ENCODE measurements at places on chromosomes 2 and 18.

DNA sequence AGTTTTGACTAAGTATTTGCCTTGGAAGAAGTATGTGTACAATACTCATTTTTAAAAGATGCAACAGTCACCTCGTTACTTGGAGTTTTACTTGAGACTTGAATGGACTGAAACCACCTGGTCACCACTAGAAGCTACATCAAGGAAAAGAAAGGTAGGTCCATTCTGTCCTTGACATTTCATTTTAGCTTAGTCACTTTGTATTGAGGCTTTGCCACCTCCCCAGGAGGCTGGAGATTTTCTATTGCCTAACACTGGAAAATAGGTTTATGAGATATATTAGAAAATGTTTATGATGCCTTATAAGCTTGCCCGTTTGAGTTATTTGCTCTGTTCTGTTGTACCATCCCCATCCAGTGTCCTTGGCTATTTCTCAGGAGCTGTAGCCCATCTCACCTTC is 107.9 kb upstream of the ETAA1 start:
- no peak for DNase-seq

- DNase-seq, result no peak
These were observed 221.9 kb downstream of the UXS1 start for GRCh38 chr2:105972246-105972645.

DNA sequence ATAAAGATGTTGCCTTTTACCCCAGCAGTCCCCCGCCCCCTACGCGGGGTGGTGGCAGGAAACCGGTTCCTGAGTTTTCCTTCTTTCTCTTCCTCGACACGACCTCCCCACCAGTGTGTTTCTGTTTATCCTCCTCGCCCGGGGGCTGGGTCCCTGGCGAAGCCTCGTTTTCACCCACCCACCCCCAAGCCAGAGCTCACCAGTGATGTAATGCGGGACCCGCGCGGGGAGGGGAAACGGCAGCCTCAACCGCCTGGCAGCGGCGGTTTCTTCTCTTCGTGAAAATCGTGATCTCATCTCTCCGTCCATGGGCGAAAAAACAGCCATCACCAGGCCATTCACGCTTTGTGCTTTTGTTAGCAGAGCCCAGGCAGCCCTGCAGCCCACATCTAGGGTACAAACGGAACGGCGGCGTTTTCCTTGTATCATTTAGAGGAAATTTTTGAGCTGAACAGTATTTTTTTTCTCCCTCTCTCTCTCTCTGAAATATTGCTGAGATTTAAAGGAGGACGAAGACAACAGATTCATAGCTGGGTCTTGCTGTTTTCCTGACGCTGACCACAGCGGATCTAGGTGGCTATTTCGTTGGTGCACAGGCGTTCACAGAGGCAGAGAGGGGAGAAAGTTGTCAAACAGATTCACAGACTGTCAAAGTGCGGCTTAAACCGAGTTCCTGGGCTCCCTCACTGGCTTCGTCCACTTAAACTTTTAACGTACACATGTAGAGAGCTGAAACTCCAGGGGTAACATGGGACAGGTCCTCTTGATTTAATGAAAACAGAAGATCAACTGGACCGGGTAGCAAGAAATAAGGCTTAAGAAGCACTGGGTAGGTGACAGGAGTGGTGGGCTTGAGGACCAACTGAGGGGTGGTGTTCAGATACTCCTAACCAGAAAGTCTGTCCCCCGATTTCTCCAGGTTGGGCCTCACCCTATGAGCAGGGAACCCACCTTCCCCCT is 21.9 kb upstream of the PAX3 start:
- no peak for DNase-seq

DNA sequence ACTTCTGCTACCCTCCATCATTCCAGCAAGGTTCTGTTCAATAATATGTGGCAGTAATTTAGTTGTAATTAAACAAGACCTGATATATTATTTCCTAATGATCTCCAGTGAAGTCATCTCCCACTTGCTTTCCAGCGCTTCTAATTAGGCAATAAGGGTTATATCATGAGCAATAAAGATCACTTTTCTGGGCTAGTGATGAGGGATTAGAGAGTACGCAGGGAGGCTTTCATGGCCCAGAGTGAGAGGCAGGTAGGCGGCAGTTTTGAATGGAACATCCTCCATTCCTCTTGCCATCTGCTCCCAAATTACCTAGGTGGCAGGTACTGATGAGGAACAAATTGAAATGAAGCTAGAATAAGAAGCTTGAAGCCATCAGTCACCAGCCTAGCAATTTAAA is 358.1 kb upstream of the SYT4 start:
- no peak for DNase-seq

- DNase-seq, result no peak
These were observed 100.4 kb upstream of the FZD5 start for GRCh38 chr2:207869784-207870778.

DNA sequence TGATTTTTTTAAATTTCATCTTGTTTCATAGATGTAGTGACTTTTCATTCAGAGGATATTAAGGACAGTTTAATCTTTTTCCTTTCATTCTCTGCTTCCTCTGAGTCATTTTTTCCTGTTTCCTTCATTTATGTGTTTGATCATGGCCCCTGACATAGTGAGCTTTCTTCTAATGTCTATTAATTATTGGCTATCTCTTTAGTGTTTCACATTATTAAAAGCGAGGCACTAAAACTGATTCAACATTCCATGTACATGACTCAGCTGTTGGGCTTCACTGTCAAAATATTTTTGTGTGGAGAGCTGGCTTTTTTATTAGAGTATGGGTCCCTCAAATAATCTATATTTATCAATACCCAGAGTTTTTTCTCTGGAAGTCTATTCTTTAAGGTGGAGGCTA is 125.8 kb downstream of the THSD7B start:
- DNase-seq, result no peak

GRCh38 chr2:129002751-129003150 is 684.1 kb upstream of the HS6ST1 start:
- no peak for DNase-seq

- no peak for DNase-seq
These were observed 163.7 kb downstream of the MCFD2 start for GRCh38 chr2:46751897-46752296.

DNA sequence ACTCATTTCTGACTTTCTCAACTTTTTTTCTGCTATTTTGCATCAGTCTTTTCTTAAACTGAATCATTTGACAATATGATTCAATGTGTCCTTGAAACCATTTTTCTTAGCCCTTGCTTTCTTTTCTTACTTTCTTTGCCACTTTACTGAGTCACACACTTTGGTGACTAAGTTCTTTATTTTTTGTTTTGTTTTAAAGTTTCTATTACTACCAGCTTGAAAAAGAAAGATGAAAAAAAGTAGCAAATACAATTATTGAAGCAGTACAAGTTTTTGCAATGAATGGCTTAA is 116.5 kb downstream of the DOCK10 start:
- no peak for DNase-seq

GRCh38 chr18:58207520-58208152 is 163.6 kb downstream of the NEDD4L start:
- no peak for DNase-seq

DNA sequence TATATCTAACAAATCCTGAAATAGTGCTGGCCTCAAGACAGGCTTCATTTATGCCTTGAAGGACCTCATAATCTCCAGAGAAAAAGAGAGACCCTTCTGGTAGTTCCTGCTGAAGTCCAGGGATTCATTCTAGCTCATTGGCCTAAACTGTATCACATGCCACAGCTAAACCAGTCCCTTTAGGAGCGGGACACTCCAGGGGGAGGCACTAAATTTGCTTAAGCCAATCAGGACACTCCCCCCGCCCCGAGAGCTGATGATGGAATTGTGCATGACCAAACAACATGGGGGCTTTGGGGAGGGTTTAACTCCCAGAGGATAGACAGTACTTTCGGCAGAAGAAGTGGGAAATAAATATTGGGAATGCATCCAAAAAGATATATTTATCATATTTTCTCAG is 36.4 kb upstream of the CXCR4 start:
- no peak for DNase-seq

DNA sequence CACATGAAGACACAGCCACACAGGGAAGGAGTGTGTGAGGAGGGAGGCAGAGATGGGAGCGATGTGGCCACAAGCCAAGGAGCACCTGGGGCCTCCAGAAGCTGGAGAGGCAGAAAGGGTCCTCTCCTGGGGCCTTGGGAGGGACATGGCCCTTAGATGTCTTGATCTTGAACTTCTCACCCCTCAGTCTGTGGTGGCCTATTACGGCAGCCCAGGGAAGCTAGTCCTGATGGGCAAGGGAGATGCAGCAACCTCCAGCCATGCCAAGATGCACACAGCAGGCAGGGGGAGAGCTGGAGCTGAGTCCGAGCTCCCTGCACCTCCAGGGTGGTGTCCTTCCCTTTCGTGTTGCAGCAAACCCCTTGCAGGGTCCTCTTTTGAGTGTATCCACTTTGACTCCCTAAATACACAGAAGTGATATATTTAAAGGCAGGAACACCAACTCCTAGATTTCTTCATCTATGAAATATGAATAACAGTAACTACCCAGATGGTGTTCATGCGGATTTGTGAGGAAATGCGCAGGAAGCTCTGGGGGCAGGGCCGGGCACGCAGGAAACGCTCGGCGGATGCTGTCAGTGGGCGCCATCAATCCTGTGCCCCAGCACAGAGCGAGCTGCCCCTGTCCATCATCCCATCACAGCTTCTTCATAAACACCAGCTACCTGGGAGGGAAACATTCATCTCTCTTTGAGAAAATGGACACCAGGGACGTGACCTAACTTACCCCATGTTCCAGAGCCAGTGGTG is 230.4 kb upstream of the MYT1L start:
- no peak for DNase-seq

DNA sequence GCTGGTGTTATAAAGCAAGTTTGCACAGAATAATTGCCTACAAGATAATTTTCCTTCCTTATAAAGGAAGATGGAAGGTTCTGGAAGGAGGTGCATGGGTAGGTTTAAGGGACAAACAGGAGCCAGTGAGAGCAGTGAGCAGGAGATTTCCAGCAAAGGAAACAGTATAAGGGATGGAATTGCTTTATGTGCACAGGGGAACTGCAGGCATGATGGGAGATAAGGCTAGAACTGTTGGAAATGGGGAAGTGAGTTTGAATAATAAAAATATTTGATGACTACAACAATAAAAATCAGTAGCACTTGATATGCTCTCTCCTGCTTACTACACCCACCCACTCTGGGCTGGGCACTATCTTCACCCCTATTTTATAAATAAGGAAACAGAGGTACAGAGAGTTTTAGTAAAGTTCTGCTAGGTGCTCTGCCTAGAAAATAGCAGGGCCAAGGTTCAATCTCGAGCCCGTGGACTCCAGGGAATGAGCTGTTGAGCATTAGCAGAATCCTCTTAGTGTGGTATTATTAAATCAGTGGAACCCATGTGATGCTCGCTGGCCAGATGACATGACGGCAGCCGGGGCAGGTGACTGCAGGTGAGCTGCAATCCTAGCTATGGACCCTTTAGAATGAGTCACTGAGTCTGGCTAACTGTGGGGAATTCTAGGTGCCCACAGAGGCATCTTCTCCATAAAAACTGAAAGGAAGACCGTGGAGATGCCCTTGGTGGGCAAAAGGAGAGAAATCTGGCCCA is 302.5 kb downstream of the PIEZO2 start:
- no peak for DNase-seq

DNA sequence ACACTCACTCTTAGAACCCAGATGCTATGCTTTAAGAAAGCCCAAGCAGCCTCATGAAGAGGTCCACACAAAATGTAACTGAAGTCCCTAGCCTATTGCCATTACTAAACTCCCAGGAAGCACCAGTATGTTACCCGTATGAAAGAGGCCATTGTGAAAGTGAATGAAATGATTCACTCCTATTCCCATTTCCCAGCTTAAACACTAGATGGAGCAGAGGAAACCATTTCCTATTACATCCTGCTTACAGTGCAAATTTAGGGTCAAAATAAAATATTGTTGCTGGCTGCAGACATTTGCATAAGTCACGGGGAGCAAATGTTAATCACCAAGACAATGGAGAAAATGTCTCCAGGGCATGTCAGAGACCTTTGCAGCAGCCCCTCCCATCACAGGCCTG is 989.7 kb upstream of the CRIM1 start:
- DNase-seq, result no peak

DNA sequence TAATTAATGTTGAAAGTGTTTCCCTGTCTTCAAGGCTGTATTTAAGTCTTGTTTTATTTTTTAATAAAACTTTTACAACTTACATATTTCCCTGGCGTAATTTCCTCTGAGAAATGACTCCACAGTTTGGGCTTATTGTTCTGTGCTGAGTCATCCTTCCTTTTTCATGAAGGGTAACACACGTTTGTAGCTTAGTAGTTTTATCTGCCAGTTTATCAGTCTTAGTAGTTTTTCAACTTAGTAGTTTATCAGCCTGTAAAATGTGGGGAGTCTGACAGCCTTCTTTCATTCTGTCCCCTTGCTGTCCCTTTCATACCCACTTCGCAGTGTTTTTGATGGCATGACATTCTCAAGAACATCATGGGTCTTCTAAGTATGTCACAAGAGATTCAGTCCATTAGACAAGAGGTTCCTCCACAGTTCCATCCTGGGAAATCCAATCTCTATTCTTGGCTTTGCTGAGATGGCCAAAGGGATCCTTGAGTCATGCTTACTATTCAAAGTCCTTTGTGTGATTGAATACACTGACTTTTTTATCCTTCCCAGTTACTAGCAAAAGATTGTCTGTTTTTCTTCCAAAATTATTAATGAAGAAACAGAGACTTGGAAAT is 60.0 kb upstream of the SGPP2 start:
- no peak for DNase-seq

GRCh38 chr2:238106339-238106697 is 6.2 kb downstream of the ESPNL start:
- DNase-seq, result no peak

GRCh38 chr2:237060534-237061312 is 25.0 kb upstream of the COPS8 start:
- DNase-seq, result no peak

DNA sequence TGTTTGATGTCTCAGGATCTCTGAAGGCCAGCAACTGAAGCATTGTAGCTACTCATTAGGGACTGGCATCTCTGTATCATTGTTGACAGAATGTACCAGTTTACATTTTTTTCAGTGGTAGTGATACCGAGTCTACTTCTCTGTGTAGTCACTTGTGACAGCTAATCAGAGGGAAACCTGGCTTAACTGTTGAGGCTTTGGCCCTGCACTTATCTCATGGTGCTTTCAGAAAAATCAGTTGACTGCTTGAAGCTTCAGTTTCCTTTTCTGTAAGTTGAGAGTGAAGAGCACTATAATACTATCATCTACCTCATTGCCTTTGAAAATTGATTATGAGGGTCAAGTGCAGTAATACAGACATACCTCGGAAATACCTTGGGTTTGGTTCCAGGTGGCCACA is 90.0 kb downstream of the COMMD1 start:
- DNase-seq, result no peak

DNA sequence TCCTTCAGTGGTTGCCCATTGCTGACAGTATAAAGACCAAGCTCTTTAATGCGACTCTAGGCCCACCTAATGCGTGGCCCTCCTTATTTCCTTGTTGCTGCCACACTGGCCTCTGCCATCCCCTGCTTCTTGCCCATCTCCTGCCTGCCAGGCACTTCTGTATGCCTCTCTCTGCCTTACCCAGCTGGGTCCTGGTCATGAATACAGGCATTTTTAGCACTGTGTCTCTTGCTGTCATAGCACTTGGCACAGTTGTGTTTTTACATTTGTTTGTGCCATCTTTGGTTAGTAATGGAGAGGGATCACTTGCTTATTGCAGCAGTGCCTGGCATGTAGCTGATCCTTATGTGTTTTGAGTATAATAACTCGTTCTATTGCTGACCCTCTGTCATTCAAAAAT is 38.7 kb downstream of the MAP4K4 start:
- DNase-seq, result no peak

Data from stimulated activated CD4-positive, alpha-beta T cell treated with anti-CD3 and anti-CD28 coated beads, Interleukin-1b, Interleukin-23, amount 100 ng/mL, for 1 hour (primary cell).